ENCODE measurements at places on chromosomes 11 and 22.

- DNase-seq, result peak; percentile 30
These were observed 7.9 kb downstream of the NCAM1 start for GRCh38 chr11:112968941-112969713.

DNA sequence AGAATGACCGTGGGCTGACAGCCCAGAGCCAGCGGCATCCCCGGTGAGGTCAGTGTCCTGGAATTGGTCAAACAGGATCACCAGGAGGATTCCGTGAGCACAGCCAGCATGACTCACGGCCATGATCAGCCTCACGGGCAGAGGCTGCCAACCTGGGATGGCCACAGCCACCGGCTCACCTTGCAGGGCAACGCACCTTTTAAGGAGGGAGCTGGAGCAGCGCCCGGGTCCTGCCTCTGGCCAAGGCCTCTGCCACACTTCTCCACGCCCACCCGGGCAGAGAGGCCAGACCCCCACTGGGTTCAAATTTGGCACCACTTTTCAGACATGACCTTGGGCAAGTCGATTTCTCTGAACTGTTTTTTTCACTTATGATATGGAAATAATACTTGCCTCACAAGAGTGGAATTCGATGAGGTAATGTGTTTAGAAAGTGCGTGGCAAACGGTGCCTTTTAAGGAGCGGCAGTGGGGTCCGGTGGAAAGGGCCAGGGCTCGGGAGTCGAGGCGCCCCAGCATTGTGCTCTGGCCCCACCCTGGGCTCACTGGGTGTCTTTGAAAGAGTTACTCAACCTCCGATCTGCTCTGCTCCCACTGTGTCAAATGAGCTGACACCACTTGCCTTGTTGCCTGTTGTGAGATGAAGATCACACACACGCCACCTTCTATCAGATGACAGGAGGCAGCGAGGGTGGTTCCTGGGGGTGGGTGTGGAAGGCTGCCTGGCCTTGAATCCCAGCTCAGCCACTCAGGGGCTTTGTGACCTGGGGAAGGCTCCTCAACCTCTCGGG lies 16.0 kb downstream of the TXN2 start:
- DNase-seq, result no peak

- no peak for DNase-seq
These were observed 708.1 kb downstream of the NTM start for GRCh38 chr11:132078264-132079076.

- DNase-seq, result no peak
These were observed 348.3 kb upstream of the B3GAT1 start for GRCh38 chr11:134760299-134760698.

GRCh38 chr11:104465321-104465720 lies 301.4 kb upstream of the PDGFD start:
- no peak for DNase-seq

GRCh38 chr11:24678703-24679348 lies 182.0 kb downstream of the LUZP2 start:
- DNase-seq, result no peak

DNA sequence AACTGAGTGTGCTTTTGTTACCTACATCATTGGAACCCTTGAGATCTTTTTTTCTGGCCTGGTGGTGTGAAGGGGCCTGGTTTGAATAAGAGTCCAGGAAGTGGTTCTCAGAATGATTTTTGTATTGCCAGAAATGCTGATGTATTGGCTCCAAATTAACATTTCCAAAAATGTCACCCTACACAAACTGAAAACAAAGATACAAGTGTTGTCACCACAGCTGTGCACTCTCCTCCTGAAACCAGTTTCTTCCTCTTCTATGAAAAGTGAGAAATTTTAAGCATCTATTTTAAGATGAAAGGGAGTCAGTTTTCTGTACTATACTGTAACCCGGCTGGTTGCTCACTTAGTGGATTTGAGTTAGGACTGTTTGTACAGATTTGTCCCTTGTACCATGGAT lies 218.8 kb downstream of the PGR start:
- no peak for DNase-seq

- peak; percentile 70 for DNase-seq
These were observed 8.6 kb upstream of the GTSE1 start for GRCh38 chr22:46287873-46288751.

GRCh38 chr11:33909552-33909951 lies 17.7 kb upstream of the LMO2 start:
- DNase-seq, result no peak

DNA sequence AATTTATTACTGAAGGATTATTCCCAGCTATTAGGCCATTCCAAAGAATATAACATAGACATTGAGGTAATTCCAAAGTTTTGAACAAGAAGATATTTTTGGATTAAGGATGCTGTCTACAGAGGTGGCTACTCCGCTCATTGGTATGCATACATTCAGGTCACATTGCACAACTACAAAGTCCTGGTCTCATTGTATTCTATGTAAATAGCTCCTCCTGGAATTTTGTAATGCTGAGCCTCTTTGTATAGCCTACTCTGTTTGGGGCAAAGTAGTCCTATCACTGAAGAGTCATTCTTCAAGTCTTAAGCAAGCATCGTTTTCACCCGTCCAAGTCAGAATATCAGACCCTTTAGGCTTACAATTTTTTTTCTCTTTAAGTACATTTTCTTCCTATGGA lies 142.4 kb downstream of the KIF18A start:
- DNase-seq, result no peak
